ENCODE measurements at places on chromosomes 2 and 18. TPM values are rescaled to one million over a fixed set of nuclear protein-coding genes. Genes with fewer than 3 reads are reported as not detected.

TUBA4B gene
- total RNA-seq, result not detected

LHCGR gene
- 0.76 TPM for total RNA-seq

RUFY4 gene
- total RNA-seq, result not detected

LPIN1 gene
- 16.9 TPM for total RNA-seq

MBOAT2 gene
- total RNA-seq, result 110 TPM

C2orf66 gene
- total RNA-seq, result not detected

IRS1 gene
- 20.5 TPM for total RNA-seq

GRCh38 chr2:67625690-67626475, 228.8 kb downstream of the ETAA1 start:
- no peak overlapping the region for H3K27ac ChIP-seq
- no peaks in the 10 kb centered on the region for H3K4me1 ChIP-seq
- DNase-seq, result no peak
- H3K36me3 ChIP-seq, result no peaks in the 10 kb centered on the region

DNA sequence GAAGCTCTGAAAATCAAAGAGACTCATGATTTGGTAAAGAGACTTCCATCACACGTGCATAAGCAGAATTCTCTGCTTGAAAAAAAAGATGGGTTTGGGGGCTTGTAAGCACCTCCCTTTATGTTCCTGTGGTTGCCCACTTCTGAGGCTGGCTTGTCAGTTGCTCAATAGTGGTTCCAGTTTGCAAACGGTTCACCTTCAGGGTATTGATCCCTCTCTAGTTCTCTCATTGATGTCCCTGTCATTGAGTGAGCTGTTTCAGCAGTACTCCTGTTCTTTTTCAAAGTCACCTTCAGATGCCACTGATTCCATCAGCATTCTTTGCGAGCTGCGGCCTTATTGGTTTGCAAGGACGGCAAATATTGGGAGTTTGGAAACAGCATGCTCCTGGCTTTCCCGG, 17.1 kb upstream of the YWHAQ start:
- no peak for DNase-seq
- H3K4me1 ChIP-seq, result no peaks in the 10 kb centered on the region
- no peak overlapping the region for H3K4me3 ChIP-seq
- no peaks in the 10 kb centered on the region for H3K36me3 ChIP-seq
- H3K27me3 ChIP-seq, result peaks cover 26% of the 10 kb centered on the region
- no peak overlapping the region for H3K27ac ChIP-seq

- H3K4me1 ChIP-seq, result peaks cover 19% of the 10 kb centered on the region
- no peaks in the 10 kb centered on the region for H3K36me3 ChIP-seq
- no peak overlapping the region for H3K27ac ChIP-seq
- no peak overlapping the region for H3K4me3 ChIP-seq
- H3K27me3 ChIP-seq, result no peaks in the 10 kb centered on the region
Measured at GRCh38 chr2:37570773-37571586, 100.5 kb downstream of the CDC42EP3 start.

- no peaks in the 10 kb centered on the region for H3K27me3 ChIP-seq
- H3K27ac ChIP-seq, result no peak overlapping the region
Measured at GRCh38 chr2:223897669-223898330, 47.3 kb downstream of the WDFY1 start.

DNA sequence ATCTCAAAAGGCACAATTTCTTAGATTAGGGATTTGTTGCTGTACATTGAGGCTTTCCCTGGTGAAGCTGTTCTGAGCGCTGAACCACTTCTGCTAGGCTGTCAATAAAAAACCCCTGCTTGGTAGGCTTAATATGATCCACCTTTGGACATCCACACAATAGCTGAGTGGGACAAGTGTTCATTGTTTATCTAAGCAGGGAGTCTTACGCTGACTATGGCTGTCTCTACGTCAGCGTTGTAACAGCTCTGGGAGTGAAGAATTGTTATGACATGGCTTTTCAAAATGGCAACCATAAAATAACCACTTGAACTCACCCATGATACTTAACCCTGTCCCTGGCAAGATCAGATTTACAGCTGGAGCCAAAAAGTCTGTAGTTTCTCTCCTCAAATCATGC, 111.5 kb upstream of the SULT1C3 start:
- no peaks in the 10 kb centered on the region for H3K27me3 ChIP-seq
- H3K4me3 ChIP-seq, result no peak overlapping the region
- no peak for DNase-seq
- no peaks in the 10 kb centered on the region for H3K4me1 ChIP-seq
- H3K27ac ChIP-seq, result no peak overlapping the region

- no peak for DNase-seq
- H3K27me3 ChIP-seq, result peaks cover 15% of the 10 kb centered on the region
- H3K4me1 ChIP-seq, result no peaks in the 10 kb centered on the region
Measured at GRCh38 chr2:119480184-119480583, 44.1 kb downstream of the SCTR start.

DNA sequence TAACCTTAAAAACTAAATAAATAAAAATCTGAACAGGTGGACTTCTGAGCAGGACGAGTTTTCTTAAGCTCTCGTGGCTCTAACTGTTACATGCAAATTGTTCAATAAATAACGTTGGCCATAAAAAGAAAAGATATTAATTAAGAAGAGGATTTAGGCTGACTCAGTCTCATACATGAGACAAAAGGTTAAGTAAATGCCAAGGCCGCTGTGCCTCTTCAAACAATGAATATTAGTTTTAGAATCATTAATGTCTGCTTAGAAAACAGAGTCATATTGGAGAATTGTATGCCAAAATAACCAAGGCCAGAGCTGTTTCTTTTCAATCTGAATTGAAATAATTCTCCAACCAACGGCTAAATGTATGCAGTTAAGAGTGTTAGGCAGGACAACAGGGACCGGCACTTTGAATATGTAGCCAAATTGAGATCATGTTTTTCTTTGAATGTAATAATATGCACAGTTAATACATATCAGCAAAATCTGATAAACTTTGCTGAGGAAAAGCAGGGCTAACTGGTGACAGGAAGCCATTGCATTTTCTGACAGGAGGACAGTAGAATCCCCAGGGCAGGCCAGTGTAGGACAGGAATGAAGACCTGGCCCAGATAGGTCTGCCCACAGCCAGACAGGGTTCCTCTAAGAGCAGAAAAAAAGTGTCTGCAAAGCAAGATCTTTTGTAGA, 1041.4 kb upstream of the FANCL start:
- no peak for DNase-seq
- H3K4me3 ChIP-seq, result no peak overlapping the region
- no peaks in the 10 kb centered on the region for H3K4me1 ChIP-seq
- H3K27me3 ChIP-seq, result no peaks in the 10 kb centered on the region
- H3K36me3 ChIP-seq, result no peaks in the 10 kb centered on the region
- H3K27ac ChIP-seq, result no peak overlapping the region

DNA sequence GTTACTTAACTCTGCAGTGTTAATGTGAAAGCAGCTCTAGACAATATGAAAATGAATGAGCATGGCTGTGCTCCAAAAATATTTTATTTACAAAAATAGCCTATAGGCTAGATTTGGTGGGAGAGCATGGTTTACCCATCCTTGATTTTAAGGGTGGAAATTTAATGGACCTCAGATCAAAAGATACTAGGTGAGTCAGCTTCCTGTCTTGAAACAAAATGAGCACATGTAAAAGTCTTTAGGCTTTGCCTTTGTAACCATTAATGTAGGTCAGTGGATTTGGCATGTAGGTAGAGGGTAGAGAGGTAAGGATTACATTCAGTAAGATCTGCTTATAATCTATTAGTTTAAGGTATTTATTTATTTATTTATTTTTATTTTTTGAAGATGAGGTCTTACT, 72.7 kb downstream of the GREB1L start:
- H3K27me3 ChIP-seq, result peaks cover 3% of the 10 kb centered on the region
- H3K36me3 ChIP-seq, result no peaks in the 10 kb centered on the region
- no peak for DNase-seq
- H3K4me3 ChIP-seq, result no peak overlapping the region
- H3K4me1 ChIP-seq, result no peaks in the 10 kb centered on the region

DNA sequence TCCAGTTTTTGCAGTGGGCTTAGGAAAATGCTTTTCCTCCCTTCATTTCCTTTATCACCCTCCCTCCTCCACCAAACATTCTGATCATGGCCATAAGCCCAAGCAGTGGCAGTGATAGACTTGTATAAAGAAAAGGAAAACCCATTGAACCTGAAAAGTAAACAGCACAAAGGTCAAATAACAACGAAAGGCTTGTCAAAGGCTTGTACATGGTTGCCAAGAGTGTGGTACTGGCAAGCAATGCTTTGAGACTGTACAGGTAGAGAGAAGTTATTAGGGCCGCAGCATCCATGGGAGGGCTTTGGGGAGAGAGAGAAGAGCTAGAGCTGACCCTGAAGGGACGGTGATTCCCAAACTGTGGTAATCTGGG, 2.1 kb upstream of the VWA3B start:
- no peak for DNase-seq
- no peaks in the 10 kb centered on the region for H3K36me3 ChIP-seq
- H3K4me1 ChIP-seq, result peaks cover 13% of the 10 kb centered on the region
- no peaks in the 10 kb centered on the region for H3K27me3 ChIP-seq
